ENCODE measurements at places on chromosomes 1 and 21.

DNA sequence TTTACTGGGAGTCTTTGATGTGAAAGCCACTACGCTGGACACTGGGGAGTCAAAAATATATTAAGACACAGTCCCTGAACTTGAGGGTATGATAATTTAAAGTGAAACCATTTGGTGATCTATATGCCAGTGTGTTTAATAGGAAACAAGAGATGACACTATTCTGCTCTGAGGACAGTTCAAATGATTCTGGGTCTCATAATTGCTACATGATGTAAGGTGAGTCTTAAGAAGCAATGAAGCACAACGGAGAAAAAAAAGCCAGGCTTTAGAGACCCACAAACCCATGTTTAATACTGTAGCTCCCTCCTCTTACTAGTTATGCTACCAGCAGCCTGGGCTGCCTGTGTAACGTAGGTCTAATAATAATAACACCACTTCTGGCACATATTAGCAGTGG lies 14.2 kb upstream of the LRRC8D start:
- no peak for DNase-seq

DNA sequence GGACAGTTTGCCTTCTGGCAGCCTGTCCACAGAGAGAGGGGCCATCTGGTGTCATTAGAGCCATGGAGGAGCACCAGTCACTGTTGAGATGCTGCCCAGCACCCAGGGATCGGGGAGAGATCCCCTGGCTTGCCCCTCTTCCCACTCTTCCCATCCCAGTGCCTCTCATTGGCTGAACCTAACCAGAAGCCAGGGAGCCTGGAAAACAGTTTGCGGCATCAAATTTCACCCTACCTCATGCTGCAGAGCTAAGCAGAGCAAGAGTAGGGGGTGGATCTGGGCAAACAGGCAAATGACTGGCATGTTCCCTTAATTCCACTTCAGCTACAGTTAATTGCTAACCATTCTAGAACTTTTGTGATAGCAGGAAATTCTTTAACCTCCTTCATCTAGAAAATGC lies 19.1 kb downstream of the TRAF5 start:
- no peak for DNase-seq

DNA sequence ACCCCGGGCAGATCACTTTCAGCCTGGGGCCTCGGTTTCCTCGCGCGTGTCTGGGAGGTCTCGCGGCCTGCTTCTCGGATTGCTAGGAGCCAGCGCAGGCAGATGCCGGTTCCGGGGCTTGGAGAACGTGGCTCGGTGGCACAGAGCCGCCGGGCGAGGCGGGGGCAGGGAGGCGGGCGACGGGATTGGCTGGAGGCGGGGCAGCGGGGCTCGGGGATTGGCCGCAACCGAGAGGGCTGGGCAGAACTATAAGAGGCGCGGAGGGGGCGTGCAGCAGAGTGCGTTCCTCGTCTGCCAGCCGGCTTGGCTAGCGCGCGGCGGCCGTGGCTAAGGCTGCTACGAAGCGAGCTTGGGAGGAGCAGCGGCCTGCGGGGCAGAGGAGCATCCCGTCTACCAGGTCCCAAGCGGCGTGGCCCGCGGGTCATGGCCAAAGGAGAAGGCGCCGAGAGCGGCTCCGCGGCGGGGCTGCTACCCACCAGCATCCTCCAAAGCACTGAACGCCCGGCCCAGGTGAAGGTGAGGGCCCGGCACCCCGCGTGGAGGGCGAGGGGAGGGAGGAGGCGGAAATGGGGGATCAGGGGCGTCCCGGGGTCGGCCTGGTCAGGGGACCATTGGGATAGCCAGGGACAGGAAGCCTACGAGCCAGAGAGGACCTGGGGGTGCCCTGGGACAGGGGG lies at the start of gene MFSD2A:
Gene MFSD2A, plus strand, starts transcription at position 276 of the 677 bp plus-strand sequence. Its CDS starts 148 bp downstream, at position 424.
- peak; percentile 93 for DNase-seq

DNA sequence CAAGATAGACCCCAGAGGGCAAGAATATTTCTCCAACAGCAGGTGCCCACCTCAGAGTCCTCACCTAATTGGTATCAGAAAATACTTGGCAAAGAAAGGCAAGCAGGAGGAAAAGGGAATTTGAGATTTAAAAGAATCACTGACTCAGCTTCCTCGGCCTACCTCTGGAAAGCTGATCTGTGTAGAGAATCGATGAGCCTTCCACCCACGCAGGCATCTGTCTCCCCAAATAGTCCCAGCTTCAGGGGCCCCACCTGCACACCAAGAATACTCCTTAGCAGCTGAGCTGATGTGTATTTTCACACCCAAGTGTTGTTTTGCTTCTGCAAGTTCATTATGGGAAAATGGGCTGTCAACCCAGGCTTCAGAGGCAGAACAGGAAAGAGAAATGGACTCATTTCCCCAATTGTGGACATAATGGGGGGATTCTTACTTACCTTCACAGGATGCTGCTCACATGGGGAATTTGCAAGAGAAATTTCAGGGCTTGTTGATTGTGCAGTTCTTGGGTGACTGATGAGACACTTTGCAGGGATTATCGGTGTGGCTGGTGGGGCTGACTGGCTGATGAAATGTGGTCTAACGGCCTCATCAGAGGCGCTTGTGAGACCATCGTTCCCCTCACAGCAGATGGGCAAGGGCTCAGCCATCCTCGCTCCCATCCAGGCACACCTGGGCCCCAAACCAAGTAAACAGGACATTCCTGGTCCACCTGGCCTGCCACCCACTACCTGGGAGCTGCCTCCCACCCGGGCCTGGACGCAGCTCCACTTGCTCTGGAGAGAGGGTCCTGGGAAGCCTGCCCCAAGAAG lies 436.3 kb downstream of the PTPRU start:
- no peak for DNase-seq

- DNase-seq = no peak
These were observed 166.2 kb downstream of the TOMM20 start for GRCh38 chr1:234962340-234962989.

DNA sequence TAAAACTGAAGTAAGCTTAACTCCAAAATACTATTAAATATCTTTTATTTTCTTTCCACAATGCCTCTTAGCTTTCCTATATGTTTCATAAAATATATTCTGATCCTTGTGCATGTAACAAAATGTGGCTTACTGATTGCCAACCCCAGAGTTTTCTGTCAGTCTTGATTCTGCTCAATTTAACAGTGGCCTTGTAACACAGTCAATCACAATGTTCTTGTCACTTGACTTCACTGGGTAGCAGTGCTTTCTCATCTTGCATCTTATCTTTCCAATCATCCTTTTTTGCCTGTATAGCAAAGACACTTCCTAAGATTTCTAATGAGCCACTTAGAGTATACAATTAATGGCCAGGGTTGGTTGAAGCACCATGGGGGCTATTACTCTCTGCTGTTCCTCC lies 19.9 kb upstream of the BRINP3 start:
- no peak for DNase-seq

- DNase-seq = no peak
These were observed 2.0 kb downstream of the GPR88 start for GRCh38 chr1:100539836-100540536.

GRCh38 chr1:1402072-1402900 lies 3.2 kb upstream of the CCNL2 start:
- peak; percentile 24 for DNase-seq

GRCh38 chr1:55081905-55082296 lies 42.6 kb downstream of the PCSK9 start:
- no peak for DNase-seq

DNA sequence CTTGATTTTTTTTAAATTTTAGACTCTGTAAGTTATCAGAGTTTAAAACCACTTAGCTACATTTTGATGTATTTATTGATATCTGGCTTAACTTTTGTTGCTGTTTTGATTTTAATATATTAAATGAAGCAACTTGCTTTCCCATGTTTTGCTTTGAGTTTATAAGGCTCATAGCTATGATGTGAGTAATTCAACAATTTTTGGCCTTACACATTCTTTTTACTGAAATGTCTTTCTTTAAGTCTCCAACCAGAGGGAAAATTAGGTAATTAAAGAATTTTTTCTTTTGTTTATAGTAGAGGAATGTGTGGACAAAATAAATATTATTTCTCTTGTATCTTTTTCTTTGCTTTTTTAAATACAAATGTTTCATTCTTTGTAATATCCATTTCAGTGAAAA lies 258.3 kb upstream of the ADAMTS5 start:
- DNase-seq = no peak

DNA sequence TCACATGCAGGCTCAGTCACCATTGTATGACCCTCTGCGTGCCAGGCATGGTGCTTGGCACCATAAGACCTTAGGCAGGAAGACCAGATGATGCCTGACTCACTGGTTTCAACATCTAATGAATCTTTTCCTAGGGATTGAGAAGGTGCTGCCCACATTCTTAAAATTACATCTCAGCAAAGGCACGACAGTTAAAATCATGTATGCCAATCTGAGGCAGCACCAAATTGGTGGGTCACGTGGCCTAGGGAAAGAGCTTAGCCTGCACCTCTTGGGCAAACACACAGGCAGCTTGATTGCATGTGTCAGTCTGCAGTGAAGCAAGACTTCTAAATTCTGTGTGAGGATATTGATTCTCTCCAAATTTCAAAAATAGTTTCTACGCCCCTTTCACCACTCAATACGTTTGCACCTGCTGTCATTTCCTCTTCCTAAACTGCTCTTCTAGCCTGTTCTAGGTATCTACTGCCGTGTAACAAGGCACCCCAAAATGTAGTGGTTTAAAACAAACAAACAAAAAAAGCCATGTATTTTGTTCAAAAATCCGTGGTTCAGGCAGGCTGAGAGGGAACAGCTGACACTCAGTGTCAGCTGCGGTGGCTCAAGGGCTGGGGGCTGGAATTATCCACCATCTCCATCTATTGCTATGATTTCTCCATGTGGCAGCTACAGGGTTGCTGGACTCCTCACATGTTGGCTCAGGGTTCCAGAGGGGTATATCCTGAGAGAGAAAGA lies 160.2 kb upstream of the FGGY start:
- no peak for DNase-seq
